HFFc6 (cell line): ENCODE measurements at places on chromosomes 16 and 17. TPM values are rescaled to one million over a fixed set of nuclear protein-coding genes. Genes with fewer than 3 reads are reported as not detected.

- no peak overlapping the region for H3K27ac ChIP-seq
- no peak for DNase-seq
- no peak overlapping the region for H3K4me3 ChIP-seq
- H3K27me3 ChIP-seq: peaks cover 34% of the 10 kb centered on the region
- H3K36me3 ChIP-seq: no peaks in the 10 kb centered on the region
Observed at GRCh38 chr17:59498530-59499307, 66.7 kb upstream of the DHX40 start.

- peaks cover 5% of the 10 kb centered on the region; the same call in 1 of the 2 replicates for H3K36me3 ChIP-seq
- H3K4me1 ChIP-seq: no peaks in the 10 kb centered on the region
- peaks cover 2% of the 10 kb centered on the region; the same call in 1 of the 2 replicates for H3K27me3 ChIP-seq
Observed at GRCh38 chr16:78836802-78837491, 737.5 kb downstream of the WWOX start.

DNA sequence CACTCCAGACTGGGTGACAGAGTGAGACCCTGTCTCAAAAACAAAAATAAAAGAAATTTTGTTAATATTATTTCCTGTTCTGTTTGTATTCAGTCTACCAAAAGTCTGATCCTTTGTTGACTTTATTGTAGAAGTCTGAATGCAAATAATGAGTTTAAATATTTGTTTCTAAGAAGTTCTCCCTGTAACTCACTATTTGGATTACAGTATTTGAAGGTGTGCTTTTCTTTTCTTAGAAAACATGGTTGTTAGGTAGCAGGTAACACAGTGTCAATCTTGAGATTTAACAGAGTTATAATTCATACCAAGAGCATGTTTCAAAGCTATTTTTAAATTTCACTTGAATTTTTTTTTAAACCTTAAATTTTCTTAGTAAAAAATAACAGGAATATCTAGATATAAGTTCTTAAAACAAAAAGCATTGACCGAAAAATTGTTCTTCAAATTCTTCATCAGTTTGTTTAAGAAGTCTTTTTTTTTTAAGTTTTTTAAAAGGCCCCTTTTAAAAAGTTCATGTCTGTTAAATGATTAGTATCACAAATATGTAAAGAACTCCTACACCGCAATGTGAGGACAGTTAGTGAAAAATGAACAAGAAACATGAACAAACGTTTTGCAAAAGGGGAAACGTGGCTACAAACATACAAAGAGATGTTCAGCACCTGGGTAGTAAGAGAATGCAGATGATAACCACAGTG, 35.0 kb downstream of the GAN start:
- H3K27ac ChIP-seq: no peak overlapping the region
- H3K4me1 ChIP-seq: peaks cover 7% of the 10 kb centered on the region
- H3K4me3 ChIP-seq: no peak overlapping the region

DNA sequence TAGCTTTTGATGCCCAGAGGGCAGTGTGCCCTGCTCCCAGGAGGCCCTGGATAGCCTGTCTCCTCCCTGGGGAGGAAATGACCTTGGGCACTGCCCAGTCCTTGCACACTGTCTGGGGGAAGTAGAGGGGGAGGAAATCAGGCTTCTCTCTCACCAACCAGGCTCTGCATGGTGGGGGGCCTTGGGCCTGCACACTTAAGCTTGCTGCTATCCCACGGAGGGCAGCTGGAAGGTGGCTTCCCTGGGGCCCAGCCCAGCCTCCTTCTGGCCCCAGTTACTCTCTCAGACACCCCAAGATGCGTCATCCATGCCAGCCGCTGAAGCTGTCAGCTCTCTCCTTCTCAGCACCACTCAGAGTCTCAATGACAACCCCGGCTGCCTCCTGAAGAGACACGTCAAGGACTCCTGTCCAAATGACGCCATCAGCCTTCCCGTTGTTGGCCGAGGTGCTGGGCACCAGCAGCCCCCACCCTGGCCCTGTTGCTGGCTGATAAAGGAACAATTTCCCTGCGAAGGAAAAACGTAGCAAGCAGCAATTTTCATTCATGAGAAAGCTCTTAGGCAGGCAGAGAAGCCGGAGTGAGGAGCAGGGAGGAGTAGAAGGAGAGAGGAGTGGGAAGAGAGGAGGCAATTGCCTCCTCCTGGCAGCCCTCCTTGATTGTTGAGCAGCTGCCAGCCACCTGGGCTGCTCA, 95.5 kb downstream of the SDK2 start:
- no peaks in the 10 kb centered on the region; the same call in 1 of the 2 replicates for H3K27me3 ChIP-seq
- no peaks in the 10 kb centered on the region for H3K4me1 ChIP-seq
- H3K4me3 ChIP-seq: no peak overlapping the region

GRCh38 chr17:39209317-39210092, 9.4 kb downstream of the RPL19 start:
- DNase-seq: peak; percentile 49
- no peaks in the 10 kb centered on the region for H3K36me3 ChIP-seq
- peak overlapping the region; percentile 68 for H3K27ac ChIP-seq

DNA sequence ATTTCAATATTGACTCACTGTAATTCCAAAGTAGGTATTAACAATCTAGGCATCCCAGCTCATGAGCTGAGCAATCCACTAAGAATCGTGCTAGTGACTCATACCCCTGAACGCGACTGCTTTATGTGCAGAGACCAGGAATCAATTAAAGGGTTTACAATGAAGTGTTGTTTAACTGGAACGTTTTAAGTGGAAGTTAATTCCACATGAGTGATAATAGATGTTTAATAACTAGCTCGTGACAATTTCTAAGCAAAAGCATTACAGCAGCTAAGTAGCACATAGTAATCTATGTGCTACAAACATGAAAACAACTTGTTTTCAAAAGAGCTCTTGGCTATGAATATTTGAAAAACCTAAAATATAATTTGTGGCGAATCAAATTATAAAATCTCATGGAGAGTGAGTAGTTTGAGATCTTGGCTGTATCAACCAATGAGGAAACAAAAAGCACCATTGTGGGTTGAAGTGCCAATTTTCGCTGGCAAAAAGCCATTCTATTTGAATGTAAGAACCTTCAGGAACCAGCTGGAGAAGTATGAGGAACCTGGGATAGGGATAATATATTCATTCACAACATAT, 9.4 kb downstream of the GJC1 start:
- H3K27ac ChIP-seq: peak overlapping the region; percentile 86
- no peaks in the 10 kb centered on the region; the same call in 1 of the 2 replicates for H3K27me3 ChIP-seq
- peaks cover 10% of the 10 kb centered on the region; the same call in 1 of the 2 replicates for H3K36me3 ChIP-seq
- DNase-seq: peak; percentile 89
- H3K4me3 ChIP-seq: peak overlapping the region; percentile 79

DNA sequence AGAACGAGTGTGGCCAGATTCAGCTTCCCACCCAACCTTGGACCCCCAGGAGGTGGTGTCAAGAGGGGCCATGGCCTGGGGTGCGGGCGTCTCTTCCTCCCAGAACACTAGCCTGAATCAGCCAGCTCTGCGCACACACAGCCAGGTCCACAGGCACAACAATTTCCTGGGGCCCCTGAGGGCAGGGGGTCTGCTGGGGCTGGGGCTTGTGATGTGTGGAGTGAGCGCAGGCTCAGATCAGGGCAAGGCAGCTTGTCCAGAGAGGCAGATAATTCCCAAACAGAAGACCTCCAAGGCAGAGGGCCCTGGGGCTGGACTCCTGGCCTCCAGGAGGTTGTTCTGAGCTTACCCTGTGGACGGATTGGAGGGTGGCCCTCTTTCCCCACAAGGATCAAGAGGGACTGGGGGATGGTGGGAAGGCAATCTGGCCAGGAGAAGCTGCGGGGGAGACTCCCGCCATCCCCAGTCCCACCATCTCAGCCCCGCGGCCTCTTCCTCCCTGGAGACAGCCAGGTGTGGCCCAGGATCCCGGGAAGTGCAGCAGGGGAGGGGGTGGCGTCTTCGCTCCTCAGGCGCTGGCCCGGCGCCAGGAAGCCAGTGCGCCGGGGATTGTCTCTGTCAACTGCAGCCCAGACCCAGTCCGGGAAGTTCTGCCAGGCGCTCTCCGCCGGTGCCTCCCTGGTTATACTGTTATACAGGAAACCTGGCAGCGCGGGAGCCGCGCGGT, 52.0 kb upstream of the AMZ2 start:
- H3K4me1 ChIP-seq: peaks cover 10% of the 10 kb centered on the region
- H3K4me3 ChIP-seq: no peak overlapping the region
- H3K36me3 ChIP-seq: no peaks in the 10 kb centered on the region
- no peak overlapping the region for H3K27ac ChIP-seq
- H3K27me3 ChIP-seq: peaks cover 40% of the 10 kb centered on the region

GRCh38 chr16:30838876-30839471, 52.0 kb upstream of the ZNF629 start:
- no peaks in the 10 kb centered on the region; the same call in 1 of the 2 replicates for H3K27me3 ChIP-seq
- no peak overlapping the region for H3K27ac ChIP-seq
- H3K4me1 ChIP-seq: peaks cover 14% of the 10 kb centered on the region
- no peaks in the 10 kb centered on the region for H3K36me3 ChIP-seq
- no peak for DNase-seq

DNA sequence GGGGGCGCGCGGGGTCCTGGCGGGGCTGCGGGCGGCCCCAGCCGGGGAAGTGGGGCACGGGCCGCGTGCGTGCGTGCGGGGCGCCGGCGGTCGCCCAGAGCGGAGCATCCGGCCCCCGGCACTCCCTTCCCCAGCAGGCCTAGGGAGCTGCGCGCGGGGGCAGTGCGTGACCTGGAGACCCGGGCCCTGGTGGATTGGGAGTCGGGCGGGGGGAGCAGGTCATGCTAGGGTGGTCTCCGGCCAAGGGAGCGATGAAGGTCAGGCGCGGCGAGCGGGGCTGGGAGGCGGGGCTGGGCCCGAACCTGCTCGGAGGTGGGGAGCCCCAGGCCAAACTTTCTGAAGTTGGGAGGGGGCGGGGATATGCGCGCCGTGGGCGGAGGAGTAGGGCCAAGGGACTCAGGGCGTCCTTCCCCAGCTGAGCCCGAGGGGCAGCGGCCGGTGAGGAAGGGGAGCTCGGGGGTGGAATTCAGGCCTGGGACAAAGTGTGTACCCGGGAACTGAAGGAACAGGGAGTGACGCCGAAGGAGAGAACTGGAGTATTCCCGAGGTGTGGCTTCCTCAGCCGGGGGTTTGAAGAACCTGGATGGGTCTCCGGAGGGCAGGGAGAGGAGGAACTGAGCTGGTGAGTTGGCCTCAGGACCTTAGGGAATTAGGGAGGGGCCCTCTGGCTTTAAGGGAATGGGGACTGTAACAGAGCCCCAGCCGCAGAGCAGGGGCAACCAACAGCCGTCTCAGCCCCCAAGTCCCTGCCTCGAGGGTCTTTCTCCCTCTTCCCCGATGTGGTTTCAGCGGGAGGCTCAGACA, 589 bp downstream of the XYLT2 start:
- H3K36me3 ChIP-seq: no peaks in the 10 kb centered on the region
- peak overlapping the region; percentile 75 for H3K27ac ChIP-seq
- peak overlapping the region; percentile 97 for H3K4me3 ChIP-seq
- peaks cover 2% of the 10 kb centered on the region; the same call in 1 of the 2 replicates for H3K27me3 ChIP-seq
- peaks cover 46% of the 10 kb centered on the region for H3K4me1 ChIP-seq

The USP6 gene
- 0.09 to 0.19 TPM (median 0.10 TPM) in 3 replicates for total RNA-seq

The LDHD gene
- total RNA-seq: 0.74 to 1.9 TPM (median 1.5 TPM) in 3 replicates

The ADGRG3 gene
- not detected in 3 replicates for total RNA-seq

The WSB1 gene
- total RNA-seq: 62.4 to 73.4 TPM (median 65.7 TPM) in 3 replicates

The KCNJ16 gene
- not detected in 3 replicates for total RNA-seq

The CEMP1 gene
- not detected in 3 replicates for total RNA-seq
